ENCODE measurements at places on chromosomes 5 and 9.

- no peak for DNase-seq
Measured at GRCh38 chr9:16459421-16460148, 410.9 kb downstream of the BNC2 start.

DNA sequence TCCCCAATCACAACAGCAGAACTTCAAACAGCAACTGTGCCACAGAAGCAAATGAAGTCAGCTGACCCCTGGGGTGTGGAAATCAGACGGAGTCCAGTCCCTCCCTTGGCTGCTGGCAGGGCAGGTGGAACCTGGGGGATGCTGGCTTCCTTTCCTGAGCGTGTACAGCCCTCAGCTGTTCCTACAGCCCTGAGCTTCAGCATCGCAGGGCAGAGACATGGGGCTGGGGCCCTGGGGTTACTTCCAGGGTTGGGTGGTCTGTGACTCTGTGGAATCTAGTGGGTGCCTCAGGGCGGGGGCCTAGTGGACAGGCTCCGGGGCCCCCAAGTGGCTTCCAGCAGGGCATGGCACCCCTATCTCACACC lies 7.3 kb upstream of the RXRA start:
- no peak for DNase-seq

GRCh38 chr5:158569534-158569933 lies 530.2 kb downstream of the EBF1 start:
- no peak for DNase-seq

DNA sequence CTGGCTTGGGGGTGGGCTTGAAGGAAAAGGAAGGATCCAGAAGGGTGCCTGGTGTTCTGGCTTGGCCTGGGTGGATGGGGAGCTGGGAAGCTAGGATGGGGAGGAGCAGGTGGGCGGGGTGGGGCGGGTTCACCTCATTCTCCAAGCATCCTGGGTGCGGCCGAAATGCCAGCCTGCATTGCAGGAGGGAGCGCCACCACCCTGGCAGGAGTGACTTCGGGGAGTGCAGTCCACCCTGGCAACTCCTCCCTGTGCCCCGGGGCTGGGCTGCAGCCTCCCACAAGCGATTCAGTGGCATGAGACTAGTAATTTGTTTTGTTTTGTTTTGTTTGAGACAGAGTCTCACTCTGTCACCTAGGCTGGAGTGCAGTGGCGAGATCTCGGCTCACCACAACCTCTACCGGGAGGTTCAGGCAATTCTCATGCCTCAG lies 5.5 kb downstream of the TTC16 start:
- DNase-seq, result no peak

GRCh38 chr5:109529520-109529919 lies 119.7 kb upstream of the PJA2 start:
- no peak for DNase-seq

DNA sequence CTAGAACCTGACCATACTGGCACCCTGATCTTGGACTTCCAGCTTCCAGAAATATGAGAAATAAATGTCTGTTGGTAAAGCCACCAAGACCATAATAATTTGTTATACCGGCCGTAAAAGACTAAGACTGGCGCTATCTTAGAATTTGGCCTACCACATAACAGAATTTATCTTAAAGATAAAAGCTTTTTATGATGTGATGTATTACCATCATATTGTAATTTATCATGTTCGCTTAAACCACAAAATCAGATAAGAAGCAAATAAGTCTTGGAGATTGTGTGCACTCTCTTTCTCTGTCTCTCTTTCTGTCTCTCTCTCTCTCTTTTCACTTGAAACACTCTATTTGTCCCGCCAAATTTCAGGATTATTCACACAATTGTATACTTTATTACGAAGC lies 35.6 kb downstream of the FST start:
- no peak for DNase-seq

- DNase-seq, result no peak
Measured at GRCh38 chr9:128919402-128920089, 1.2 kb upstream of the PHYHD1 start.

DNA sequence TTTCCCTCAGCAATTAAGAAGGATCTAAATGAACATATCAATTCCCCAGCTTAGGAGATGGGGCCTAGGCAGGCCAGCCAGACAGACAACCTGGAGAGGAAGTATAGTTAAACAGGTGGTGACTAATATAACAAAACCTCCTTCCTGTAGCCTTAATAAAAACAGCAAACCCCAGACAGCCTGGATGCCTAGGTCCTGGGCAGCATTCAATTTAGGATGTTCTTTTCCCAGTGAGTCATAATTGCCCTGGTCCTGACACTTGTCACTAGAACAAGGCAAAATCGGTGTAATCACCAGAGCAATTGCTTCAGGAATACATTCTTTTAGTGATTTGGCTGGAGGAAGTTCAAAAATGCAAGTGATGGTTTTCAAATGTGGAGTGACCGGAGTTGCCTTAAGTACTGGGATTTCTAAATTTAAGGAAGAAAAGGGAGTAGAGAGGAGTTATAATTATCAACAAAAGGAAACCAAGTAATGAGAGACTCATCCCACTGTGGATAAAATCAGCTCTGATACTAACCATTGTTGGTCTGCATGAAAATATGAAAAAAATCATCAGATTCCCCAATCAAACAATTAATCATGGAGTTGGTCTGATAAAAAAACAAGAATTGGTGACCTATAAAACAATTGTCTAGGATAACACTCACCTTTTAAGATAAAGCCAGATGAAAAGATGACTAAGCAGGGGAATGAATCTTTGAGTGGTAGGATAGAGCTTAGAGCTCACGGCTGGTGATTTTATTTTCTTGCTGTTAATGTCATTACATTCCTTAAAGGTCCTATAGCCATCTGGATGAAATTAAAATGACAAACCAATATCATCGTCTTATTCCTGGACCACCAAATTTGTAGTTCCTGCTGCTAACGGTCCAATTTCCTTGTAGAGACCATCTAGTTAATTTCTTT lies 39.0 kb upstream of the TARS1 start:
- no peak for DNase-seq

GRCh38 chr9:2987679-2988078 lies 143.8 kb upstream of the PUM3 start:
- no peak for DNase-seq
